Epithelial cell of proximal tubule (primary cell): ENCODE measurements at places on chromosomes 5 and 9. TPM values are rescaled to one million over a fixed set of nuclear protein-coding genes. Genes with fewer than 3 reads are reported as not detected.

DNA sequence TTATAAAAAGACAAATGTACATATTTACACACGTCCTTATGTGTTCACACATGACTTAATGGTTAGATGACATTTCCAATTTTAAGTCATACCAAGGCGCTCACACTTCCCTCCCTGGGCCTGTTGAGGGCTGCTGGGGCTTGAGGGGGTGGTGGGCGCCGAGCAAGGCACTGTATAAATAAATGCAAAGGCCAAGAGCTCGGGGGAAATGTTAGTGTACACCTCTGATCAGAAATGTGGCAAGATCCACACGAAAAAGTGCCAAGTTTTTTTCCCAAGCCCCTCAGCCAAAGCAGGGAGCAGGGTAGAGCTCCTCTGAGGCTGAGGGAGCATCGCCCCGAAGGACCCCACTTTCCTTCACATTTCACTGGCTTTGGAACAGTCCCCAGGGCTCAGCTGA is 7.5 kb downstream of the IRF1 start:
- no peak for DNase-seq

DNA sequence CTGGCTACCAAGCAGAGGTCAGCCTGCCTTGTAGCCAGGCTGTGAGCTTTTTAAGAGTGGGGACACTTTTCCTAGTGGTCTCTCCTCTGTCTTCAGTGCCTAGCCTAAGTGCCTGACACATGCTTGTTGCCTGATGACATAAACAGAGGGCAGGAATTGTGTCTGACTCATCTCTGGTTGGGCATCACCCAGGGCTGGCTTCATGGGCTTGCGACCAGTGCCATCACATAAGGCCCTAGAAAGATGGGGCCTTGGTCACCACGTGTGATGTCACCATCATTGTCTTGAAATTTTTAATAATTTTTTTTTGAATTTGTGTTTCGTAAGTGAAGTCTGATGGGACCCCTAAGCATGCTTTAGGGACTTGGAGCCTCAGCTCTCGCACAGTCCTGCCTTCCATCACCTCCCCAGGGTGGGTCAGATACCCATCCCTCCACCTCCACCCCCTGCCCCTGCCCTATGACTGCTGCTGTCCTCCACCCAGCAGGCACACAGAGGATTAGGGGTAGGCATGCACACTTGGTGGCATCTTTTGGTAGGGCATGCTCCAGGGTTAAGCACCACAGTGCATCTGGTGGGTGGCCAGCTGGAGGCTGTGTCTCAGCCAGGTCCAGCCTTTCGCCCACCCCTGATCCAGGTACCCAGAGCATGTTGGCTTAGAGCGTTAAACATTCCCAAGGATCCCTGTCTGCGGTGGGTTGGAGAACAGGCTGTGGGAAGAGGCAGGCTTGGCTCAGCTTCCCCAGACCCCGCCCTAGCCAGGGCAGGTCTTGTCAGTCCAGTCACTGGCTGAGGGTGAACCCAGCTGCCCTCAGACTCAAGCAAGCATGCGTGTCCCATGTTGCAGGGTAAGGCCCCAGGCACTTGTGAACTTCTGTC is 80.1 kb upstream of the SH3PXD2B start:
- no peak for DNase-seq

DNA sequence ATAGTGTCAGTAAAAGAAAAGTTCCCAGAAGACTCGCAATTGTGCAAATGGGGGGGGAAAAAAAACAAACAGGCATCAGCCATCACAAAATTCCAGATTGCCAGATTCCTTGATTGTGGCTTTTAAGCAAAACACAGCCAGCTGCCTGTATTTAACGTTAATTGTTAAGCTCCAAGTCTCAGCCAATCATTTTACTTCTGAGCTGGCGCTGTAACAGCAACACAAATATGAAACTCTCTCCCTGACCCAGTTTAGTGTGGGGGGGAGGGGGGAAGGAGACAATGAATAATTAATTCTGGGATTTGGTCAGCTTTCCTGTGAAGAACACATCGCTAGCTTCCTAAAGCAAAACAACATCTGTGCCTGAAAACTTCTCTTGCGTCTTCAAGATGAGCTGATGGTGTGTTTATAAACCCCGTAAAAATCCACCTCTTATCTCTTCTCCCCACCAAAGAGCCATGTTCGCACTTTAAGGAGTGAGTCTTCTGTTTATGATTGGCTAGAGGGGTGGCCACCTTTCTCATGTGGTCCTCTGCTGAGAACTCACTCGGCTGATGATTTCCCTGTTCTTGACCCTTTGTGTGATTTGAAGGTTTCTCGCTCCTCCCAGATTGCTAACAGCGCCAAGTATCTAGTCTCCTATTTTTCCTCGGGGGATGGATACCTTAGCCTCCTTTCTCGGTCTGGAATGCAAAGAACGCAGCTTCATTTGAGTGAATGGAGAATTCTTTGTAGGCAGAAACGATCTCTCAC is 160.2 kb upstream of the DAPK1 start:
- DNase-seq: peak; percentile 69

GRCh38 chr9:26058111-26058895 is 380.1 kb upstream of the TUSC1 start:
- DNase-seq: peak; percentile 2

The FCN2 gene
- total RNA-seq: not detected in 2 replicates

DNA sequence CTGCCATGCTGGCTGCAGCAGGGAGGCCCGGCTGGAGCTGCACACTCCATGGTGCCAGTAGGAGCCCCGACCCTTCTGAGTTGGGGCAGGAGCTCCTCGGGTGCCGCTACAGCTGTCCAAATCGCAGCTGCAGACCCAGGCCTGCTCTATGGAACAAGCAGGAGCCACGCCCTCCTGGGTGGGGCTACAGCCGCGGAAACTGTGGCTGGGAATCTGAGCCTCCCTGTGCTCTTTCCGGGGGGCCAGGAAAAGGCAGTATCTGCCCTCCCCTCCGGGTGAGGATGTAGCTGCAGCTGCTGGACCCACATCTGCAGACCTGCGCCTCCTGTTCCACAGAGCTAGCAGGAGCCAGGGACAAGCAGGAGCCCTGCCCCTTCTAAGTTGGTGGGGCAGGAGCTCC is 278.9 kb upstream of the ACTBL2 start:
- no peak for DNase-seq

DNA sequence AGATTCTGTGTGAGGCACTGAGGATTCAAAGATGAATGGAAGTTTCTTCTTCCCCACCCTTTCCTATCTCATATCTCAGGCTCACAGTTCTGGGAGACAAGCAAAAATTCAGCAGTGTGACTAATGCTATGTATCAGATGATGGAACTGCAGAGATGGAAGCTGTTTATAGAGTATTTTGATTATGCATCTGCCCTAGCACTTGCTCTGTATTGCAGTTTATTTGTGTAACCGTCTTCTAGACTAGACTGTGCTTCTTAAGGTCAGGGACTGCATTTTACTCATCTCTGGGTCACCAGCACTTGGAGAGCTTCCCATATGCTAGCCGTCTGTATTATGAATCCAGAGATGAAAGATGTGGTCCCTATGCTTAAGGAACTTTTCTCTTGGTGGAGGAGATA is 12.6 kb downstream of the CAVIN4 start:
- no peak for DNase-seq
